RPMI7951 (cell line): ENCODE measurements at places on chromosomes 2 and 18. TPM values are rescaled to one million over a fixed set of nuclear protein-coding genes. Genes with fewer than 3 reads are reported as not detected.
A peak's percentile ranks its signal among the peaks of the same experiment; 100 is the strongest.

The TNFAIP6 gene
- total RNA-seq: 7.3 and 8.8 TPM in 2 replicates

The MC4R gene
- not detected in 2 replicates for total RNA-seq

DNA sequence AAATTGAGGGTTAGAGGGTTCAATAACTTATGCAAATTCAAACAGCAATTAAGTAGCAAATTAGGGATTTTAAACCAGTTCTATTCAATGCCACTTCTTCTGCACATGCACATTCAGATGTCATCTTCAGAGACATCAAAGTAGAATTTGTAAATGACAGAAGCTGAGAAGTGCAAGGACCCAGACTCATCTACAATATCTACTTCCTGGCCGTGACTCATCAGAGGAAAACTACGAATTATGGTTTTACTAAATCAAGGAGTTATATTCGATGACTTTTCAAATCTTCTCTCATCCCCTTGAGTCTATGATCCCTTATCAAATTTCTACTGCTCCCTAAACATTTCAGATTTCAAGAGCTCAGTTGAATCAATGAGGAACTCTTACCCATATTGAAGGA lies 20.0 kb upstream of the STAT4 start:
- no peak for DNase-seq

GRCh38 chr18:58205443-58206160 lies 161.6 kb downstream of the NEDD4L start:
- peak; percentile 60 for DNase-seq

DNA sequence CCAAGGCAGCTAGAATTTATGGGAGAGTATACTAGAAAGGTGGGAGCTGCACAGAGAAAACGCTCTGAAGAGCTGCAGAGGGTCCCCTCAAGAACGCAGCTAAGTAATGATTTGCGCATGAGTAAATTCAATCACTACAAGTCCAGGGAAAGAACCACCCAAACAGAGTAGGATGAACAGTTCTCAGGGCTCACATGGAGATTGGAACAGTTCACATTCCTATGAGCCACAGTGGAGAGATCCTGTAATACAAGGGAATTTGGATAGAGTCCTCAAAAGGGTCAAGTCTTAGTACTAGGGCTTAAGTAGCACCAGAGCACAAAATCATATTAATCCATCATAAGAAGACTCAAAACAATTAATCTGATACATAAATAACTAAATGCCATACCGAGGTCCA lies 12.7 kb downstream of the OLA1 start:
- no peak for DNase-seq

DNA sequence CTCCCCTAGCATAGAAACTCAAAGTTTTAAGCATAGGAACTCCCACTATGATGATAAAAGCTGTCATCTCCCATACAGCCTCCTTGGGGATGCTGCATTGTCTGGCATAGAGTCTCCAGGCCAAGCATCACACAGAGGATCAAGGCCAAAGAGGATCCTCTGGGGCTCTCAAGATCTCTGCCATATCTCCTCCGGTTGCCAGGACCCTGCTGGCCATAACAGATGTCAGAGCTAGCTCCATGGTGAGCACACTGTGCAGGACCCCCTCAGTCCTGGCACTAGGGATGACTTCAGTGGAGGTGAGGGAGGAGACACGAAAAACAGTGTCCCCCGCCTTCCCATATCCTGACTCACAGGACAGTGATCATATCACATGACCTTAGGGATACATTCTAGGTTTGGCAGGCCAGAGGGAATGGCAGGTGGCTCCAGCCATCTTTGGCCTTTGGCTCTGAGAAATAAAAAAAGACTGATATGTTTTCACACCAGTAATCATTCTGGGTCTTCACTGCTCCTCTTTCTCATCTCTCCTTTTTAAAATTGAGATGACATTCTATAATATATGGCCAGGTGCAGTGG lies 235.0 kb downstream of the MYCN start:
- DNase-seq: no peak

DNA sequence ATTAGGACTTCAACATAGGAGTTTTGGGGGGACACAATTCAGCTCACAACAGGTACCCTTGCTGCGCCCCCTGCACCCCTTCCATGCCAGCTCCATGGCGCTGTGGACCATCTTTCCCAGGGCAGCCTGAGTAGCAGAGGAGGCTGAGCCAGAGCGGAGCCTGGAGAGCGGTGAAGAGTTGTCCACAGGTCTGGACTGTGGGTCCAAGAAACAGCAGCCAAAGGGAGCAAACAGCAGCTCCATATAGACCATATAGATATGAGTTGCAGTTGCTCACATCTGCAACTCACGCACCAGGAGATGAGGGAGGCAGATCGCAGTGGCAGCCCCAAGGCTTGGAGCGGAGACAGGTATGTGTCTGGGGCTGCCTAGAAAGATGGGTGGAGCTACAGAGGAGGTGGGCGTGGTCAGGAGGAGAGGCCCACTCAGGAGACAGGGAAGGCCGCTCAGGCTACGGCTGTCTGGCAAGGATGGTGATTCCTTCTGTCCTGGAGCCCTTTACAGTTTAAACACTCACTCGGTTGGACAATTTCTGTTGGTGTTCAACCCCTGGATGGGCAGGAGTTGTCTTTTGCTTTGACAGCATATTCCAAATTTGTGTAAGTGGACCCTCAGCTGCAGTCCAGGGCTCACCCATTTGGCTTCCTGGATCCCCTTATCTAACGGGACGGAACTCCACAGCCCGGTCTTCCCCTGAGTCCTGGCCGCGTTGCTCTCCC lies 155.1 kb downstream of the LPIN1 start:
- no peak for DNase-seq
